Stimulated activated CD8-positive, alpha-beta memory T cell treated with anti-CD3 and anti-CD28 coated beads, Interleukin-7, amount 100 ng/mL, for 1 hour (primary cell): ENCODE measurements at places on chromosomes 5 and 9.

- no peak for DNase-seq
Observed at GRCh38 chr5:170308686-170309085, 11.1 kb upstream of the LCP2 start.

DNA sequence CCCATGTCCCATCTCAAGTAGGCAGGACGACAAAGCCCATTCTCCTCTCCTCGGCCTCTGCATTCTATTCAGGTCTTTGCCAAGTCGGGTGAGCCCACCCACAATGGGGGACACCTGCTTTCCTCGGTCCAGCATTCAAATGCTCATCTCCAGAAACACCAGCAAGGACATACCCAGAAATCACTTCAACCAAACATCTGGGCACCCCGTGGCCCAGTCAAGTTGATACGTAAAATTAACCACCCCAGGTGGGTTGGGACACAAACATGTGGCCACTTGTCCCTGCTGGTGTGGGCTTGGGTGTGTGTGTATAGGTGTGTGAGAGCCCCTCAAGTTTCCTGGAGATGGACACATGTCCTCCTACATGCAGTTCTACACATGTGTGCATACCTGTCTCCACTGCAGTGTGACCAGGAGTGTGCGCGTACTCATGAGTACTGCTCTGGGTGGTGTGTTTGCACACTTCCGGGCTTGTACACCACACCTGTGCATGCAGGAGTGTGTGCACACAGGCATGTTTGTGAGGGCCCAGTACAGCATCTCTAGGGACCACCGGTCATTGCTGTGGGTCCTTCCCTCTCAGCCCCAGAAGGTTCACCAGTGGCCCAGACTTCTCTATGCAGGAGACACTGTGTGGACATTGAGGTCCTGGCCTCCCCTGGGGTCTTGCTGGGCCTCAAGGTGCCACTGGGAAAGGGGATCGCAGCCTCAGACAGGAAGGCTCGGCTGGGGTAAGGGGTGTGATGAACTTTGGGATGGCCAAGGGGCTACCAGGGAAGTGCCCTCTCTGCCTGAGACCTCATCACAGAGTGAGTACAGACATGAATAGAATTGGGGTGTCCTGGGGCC, 35.4 kb upstream of the RXRA start:
- no peak for DNase-seq

- no peak for DNase-seq
Observed at GRCh38 chr9:123493627-123494026, 137.6 kb downstream of the CRB2 start.

GRCh38 chr5:142674531-142675469, 11.1 kb downstream of the FGF1 start:
- no peak for DNase-seq

DNA sequence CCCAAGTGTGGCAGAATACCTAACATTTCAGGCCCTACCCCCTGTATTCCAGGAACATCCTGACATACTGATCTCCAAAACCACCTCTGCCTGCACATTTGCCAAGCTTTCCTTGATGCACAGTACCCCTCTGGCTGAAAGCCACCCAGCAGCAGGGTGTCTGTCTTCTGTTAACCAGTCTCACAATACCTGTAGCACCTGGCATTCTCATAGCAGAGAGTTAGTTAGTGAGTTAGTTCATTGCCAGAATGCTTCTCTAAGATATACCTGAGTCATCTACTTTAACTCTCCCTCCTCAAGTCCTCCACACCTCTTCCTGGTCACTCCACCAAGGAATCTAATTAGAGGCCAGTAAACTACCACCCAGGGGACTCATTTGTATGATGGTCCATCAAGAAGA, 46.1 kb upstream of the IL7R start:
- DNase-seq: no peak

DNA sequence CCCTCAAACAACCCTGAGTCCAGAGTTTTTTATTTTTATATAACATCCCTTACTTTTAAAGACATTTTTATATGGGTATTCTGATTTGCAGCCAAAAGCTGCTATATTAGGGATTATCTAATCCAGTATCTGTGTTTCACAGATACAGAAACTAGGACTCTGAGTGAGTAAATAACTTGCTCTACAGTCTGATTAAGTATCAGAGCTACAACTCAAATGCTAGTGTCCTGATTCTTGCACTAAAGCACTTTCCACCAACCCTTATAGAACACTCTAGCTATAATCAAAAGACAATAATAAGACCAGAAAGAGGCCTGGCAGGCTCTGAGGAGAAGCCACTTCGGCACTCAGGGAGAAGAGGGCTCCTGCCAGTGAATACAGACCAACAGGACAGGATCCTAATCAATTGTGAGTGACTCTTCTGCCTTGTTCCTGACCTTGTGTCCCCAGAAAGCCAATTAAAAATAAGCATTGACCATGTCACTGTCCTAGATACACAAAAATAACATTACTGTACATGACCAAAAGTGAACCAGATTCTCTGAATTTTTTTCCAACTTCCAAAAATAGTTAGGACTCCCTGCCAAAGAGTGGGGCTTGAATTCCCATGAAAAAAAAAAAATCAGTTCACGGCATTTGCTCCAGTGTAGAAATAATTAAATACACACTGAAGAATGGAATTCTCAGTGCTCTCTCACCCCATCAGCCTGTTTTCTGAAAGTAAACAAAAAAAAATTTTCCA, 63.6 kb upstream of the MAP3K1 start:
- DNase-seq: no peak

DNA sequence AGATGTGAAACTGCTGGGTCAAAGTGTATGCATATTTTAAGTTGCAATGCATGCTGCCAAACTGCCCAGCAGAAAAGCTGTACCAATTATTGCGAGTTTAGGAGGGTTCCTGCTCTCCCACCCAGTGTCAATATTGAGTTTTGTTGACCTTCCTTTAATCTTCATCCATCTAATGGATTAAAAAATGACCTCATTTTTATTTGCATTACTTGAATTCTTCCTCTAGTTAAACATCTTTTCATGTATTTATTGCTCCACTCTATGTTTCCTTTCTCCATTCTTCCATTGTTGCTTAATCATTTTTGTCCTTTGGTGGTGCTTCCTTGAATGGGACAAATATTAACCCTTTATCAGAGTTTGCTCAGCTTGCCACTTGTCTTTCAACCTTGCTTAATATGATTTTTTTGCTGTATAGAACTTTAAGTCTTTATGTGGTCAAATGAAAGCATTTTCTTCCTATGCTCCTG, 32.4 kb downstream of the TLE1 start:
- no peak for DNase-seq

- DNase-seq: no peak
Observed at GRCh38 chr5:133818869-133819600, 149.4 kb downstream of the C5orf15 start.

DNA sequence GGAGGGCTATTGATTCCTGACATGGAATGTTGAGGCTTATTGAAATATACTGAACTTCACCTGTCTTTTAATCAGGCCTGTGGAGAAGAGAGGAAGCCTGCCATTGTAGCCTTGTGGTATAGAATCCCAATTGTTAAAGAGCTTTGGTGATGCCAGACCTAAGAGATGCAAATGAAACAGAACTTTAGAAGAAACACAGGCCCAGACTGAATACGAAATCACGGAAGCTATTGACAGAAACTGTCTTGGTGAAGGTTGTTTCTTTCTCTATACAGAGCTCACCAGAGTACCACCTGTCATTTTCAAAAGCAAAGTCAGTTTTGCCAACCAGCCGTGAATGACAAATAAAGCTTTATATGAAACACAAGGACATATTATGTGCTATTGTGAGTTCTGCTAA, 660.3 kb downstream of the ISL1 start:
- no peak for DNase-seq

DNA sequence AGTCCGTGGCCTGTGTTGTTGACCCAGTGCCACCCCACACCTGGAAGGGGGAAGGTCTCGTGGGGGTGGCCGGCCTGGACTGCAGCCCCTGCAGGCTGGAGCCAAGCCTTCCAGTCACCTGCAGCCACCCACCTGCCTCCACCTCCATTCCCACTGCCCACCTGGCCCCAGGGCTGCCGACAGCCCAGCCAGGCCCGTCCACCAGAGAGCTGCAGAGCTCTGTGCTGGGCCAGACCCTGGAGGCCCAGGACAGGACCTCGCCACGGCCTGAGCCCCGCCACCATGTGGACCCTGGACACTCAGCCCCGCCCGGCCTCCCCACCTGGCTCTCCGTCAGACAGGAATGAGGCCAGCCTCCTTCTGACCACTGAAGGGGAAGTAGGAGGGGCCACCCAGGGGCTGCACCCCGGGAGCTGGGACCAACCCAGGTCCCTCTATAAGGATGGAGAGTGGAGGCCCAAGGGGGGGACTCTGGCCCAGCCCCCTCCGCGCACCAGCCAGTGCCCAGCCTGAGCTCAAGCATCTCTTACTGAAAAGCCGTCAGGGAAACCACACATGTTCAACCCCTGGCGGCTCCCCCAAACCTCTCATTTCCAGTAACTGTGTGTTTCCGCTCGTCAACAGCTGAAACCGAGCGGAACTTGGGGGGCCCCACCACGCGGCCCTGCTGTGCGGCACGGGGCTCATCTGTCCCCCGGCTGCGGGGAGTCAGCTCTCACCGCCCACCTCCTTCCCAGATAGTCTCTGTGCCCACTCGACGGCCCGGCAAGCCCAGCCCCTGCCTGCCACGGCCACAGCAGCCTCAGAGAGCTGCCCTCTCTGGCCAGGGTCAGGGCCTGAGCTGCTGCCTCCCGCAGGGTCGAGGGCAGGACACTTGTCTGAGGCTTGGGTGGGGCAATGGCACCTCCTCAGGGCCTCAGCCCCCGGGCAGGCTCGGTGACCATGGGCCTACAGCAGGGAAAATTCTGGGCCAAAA, 12.8 kb downstream of the NOTCH1 start:
- DNase-seq: no peak

DNA sequence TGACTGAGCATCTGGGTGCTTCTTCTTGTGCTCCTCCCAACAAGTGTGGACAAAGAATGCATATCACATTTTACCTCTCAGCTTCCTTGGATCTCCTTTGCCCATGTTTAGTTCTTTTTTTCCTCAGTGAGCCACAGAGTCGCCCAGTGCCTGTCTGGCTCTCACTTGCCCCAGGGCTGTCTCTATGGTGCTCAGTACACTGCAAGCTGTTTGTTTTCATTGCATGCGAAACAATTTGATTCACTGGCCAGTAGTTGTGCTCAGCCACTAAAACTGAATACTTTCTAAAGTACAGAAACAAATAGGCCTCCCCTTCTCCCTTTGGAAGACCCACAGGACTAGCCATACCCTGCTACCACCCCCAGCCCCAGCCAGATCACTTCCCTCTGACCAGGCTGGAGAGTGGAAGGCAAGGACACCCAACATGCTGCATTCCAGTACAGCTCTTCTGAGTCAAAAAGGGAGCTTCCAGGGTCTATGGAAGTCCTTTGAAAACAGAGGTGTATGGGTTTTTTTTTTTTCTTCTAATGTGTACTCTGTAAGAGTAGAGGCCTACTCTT, 3.8 kb downstream of the LHFPL2 start:
- DNase-seq: no peak

DNA sequence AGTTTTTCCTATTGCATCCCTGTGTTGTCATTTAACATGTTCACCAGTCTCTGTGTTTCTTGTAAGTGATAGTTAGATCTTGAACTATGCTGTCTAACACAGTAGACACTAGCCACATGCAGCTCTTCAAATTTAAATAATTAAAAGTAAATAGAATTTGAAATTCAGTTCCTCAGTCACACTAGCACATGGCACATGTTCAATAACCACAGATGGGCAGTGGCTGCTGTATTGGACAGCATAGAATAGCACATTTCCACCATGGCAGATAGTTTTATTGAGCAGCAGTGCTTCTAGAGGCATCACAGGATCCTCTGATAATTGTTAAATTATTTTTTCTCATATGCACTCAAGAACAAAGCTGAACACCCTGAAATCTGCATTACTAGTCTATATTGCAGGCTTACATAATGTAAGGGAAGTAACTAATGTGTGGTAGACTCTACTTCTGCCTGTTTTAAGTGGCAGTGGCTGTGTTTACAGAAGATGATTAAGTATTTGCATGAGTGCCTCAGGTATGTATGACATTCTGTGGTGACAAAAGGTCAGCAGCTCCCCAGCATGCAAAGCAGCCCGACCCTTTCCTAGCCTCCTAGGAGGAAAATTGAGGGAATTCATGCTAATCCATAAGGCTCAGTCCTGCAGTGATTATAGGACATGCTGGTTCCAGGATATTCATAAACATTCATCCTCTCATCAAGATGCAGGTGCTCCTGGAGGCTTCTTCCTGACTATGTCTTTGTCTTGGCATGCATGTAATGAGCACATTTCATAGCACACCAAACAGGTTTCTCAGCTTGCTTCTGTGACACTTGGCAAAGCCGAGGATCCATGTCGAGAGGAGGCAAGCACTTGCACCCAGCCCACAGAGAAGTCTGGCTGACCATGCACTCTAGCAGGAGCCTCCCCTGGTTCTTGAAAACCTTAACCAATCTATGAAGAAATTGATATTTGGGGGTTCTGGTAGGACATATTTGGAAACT, 45.5 kb downstream of the SH3RF2 start:
- DNase-seq: no peak

DNA sequence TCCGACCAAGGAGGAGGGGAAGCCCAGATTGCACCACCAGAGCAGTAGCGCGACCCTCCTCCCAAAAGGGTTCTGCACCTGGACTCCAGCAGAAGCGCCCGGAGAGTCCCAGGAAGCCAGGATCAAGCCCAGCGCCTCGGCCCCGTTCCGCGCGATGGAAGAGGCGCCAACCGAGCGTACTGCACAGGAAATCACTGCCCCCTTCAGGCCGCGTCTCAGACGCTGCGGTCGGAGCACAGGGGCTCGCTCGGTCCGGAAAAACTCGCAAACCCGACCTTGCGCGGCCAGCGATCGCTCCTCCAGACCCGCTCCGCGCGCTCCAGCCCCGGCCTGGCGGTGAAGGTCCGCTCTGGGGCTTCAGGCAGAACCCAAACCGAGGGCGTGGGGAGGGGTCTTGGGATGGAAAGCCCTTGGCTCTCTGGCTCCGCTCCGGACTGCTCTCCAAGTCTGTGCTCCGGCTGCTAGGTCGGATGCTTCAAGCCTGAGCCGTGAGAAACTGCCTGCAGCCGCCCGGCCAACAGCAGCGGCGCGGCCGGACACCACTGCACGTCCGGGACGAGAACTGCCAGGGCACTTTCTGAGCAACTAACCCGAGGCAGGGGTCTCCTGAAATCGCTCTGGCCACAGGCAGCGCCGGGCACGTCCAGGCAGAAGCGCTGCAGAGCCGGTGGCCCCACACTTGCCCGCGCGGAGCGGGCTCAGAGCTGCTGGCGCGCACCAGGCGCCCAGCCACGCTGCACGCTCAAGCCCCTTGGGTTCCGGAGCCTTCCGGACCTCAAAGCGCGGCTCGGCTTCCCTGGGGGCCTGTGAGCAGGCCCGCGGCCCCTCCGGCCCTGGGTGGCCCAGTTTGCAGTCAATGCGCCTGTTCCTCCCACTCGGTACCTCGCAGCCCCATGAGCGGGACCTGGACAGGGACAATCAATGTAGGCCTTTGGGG, 1.3 kb downstream of the GABBR2 start:
- no peak for DNase-seq

GRCh38 chr5:178282391-178282790, 49.8 kb upstream of the PHYKPL start:
- no peak for DNase-seq

- DNase-seq: no peak
Observed at GRCh38 chr5:159198063-159199036, 11.0 kb downstream of the RNF145 start.

GRCh38 chr5:432928-433791, 9.8 kb upstream of the EXOC3 start:
- no peak for DNase-seq
